ENCODE measurements at places on chromosomes 4 and X.

DNA sequence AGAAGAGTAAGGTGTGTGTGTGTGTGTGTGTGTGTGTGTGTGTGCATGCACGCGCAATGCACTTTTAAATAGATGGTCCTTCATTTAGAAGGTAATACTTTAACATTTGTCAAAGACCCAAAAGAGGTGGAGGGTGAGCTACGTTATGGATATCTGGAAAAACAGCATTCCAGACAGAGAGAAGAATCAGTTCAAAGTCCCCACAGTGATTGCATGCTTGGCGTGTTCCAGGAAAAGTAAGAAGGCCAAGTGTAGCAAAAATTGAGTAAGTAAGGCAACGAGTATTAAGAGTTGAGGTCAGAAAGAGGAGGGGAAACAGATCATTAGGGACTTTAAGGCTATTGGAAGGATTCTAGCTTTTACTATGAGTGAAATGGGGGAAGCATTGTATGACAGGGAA lies 21.9 kb upstream of the GABRE start:
- DNase-seq = no peak

DNA sequence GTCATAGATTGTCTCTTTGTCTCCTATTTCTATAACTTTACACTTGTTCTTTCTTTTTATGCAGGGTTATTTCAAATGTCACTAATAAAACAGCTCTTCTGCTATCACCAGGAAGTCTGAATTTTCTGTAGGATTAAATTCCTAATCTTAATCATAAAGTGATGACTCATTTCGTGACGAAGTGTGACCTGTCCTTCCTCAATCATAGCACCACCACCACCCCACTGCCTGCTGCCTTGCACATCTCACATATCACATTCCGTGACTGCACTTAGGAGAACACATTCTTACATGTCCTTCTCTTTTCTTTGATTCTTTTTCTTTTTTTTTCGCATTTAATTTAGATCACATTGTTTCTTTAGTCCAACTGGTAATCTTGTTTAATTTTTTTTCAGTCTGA lies 57.7 kb upstream of the UGT2B7 start:
- DNase-seq = no peak

- no peak for DNase-seq
Observed at GRCh38 chrX:140431521-140431920, 73.3 kb downstream of the SOX3 start.

GRCh38 chrX:15864023-15864422 lies 9.4 kb upstream of the AP1S2 start:
- DNase-seq = peak; percentile 20

DNA sequence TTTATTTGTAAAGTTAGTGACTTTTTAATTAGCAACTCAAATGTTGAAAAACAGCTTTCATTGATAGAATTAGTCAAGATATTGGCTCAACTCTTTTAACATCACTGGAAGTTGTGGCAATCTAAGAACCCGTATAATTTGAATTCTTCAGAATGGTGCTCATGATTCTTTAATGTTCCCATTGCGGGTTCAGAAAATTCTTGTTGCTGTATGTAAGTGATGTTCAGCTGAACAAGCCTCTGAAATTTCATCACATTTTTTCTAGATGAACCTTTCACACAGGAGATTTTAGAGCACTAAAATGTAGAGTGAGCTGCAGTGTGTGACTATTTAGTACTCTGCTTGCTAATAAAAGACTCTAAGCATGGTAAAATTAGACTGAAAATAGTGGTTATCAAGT lies 1317.7 kb downstream of the FSTL5 start:
- DNase-seq = no peak

GRCh38 chr4:168390041-168390440 lies 71.5 kb upstream of the DDX60 start:
- DNase-seq = no peak

DNA sequence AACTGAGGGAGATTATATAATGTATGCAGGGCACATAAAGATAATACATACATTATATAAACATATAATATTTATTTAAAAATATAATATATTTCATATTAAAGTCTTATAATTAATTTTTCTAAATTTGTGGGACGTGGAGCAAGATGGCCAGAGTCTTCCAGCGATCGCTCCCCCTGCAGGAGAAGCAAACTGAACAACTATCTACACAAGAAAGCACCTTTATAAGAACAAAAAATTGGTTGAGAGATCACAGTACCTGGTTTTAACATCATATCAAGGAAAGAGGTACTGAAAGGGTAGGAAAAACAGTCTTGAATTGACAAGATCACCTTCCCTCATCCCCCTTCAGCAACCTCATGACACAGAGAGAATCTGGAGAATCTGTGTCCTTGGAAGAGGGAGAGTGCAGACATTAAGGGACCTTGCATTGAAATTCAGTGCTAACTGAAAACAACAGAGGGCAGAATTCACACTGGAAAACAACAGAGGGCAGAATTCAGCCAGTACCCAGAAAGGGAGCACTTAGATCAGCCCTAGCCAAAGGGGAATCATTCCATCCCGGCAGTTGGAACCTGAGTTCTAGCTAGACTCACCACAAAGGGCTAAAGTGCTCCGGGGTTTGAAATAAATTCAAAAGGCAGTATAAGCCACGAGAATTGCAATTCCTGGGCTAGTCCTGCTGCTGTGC lies 262.5 kb upstream of the NDST3 start:
- no peak for DNase-seq

GRCh38 chr4:40976343-40976742 lies 226.6 kb downstream of the NSUN7 start:
- peak; percentile 39 for DNase-seq

GRCh38 chrX:129593137-129593536 lies 53.1 kb downstream of the OCRL start:
- DNase-seq = peak; percentile 34

- no peak for DNase-seq
Observed at GRCh38 chr4:75048208-75048879, 115.4 kb downstream of the PARM1 start.

DNA sequence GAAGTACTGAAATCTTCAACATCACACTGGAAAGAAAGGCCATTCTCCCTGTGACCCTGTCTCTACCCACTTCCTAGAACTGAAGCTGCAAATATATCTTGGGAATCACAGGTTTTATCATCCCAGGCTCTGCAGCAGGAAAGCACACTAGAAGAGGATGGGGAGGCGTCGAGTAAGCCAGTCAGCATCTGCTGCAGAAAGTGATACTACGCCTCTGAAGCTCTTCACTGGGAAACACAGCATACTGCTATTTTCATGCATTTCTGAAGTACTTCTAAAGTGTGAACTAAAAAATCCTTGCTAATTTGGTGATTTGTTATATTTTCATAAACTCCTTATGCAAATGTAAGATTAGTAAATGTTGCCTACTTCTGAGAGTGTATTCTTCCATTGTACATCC lies 29.1 kb downstream of the RAB33B start:
- DNase-seq = no peak

DNA sequence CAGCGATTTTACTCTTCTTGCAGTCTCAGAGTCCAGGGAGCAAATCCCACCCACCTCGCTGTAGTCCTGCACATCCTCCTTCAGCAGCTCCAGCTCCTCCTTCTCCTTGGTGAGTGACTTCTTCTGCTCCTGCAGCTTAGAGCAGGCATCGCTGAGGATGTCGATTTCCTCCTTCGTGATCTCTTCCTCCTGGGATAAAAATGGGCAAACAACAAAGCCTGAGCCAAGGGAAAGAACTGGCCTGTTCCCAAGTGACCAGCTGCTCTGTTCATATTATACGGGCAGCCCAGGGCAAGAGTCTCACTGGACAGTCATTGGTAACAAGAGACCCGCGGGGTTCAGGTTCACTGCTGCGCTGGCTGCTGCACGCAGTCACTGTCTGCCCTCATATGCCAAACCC lies 26.2 kb downstream of the FGFR3 start:
- DNase-seq = peak; percentile 29

- no peak for DNase-seq
Observed at GRCh38 chr4:139759097-139759496, 93.5 kb downstream of the MGST2 start.

DNA sequence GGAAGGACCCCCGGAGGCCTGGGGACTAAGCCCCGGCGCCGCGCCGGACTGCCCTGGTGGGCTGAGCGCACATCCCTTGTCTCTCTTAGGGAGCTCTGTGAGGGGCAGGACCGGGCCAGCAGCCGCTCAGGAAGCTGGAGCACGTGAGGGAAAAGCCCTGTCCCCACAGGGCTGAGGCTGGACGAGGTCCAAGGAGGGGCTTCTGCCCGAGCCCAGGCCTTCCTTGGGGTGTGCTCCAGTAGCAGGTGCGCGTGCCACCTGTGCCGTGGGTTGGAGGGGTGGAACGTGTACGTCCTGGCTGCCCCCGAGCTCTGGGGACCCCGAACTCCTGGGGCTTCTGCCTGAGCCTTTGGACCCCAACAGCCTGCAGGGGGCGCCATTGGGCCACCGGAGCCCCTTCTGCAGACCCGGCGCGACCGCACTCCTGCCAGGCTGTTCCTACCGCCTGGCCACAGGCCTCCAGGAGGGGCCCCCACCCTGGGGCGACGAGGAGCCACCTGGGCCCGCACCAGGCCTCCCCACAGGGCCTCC lies 27.2 kb downstream of the TACC3 start:
- peak; percentile 68 for DNase-seq

- peak; percentile 21 for DNase-seq
Observed at GRCh38 chr4:158787709-158788475, 19.1 kb downstream of the FNIP2 start.

DNA sequence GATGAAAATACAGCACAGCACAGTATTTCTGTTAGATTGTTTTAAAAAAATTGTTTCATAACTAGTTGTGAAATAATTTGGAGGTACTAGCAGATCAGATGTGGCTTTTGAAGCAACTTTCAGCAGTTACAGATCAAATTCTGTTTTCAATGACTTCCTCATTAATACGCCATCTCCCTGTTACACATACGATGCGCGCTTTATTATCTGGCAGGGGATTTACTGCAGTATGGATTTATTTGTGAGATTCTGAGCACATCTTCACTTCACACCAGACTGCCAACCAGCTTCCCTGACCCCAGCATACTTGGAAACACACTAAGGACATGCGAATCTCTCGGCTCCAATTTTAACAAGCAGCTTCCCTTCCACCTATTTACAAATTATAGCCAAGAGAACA lies 235.5 kb upstream of the DIAPH2 start:
- DNase-seq = peak; percentile 19

- no peak for DNase-seq
Observed at GRCh38 chrX:4690521-4690920, 977.1 kb upstream of the PRKX start.

DNA sequence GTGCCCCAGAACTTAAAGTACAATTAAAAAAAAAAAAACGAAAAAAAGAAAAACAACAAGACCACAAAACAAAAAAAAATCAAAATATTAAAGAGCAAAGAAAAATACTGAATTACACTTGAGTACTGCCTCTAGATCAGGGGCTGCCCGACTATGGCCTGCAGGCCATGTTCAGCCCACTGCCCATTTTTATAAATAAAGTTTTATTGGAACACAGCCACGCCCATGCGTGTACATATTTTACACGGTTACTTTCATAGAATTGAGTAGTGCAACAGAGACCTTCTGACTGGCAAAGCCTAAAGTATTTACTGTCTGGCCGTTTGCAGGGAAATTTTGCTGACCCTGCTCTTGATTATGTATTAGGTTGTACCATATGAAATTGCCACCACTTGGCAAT lies 130.5 kb downstream of the ATXN3L start:
- DNase-seq = no peak

GRCh38 chr4:101037938-101038413 lies 309.4 kb downstream of the PPP3CA start:
- DNase-seq = no peak

Measured in hindlimb muscle (tissue), 1 donor.